Ureter (tissue), 1 donor: ENCODE measurements at places on chromosomes 4 and X. TPM values are rescaled to one million over a fixed set of nuclear protein-coding genes. Genes with fewer than 3 reads are reported as not detected.

UGT2B7 gene
- total RNA-seq: 15.7 TPM

LRCH2 gene
- total RNA-seq: 7.4 TPM

DUX4 gene
- total RNA-seq: 0.29 TPM

IQSEC2 gene
- total RNA-seq: 31.7 TPM

DNA sequence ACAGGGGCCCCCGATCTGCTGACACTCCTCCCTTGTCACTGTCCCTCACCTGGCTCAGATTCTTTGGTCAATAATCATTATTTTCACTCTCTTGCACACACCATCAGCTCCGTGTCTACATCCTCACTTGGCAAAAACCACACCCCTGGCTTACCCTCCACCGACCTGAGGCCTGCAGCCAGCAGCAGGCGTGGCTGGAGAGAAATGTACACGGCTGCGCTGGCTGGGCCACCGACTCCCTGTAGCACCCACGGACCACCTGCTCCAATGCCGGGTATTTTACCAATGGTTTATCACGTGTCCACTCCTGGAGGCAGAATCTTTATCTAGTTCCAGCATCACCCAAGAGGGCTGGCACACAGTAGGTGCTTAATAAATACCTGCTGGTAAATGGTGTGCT is 98.4 kb downstream of the WFS1 start:
- DNase-seq: no peak

- no peak for DNase-seq
Observed at GRCh38 chr4:114494246-114494803, 104.3 kb upstream of the UGT8 start.

GRCh38 chr4:139884438-139884837 is 218.8 kb downstream of the MGST2 start:
- DNase-seq: no peak

DNA sequence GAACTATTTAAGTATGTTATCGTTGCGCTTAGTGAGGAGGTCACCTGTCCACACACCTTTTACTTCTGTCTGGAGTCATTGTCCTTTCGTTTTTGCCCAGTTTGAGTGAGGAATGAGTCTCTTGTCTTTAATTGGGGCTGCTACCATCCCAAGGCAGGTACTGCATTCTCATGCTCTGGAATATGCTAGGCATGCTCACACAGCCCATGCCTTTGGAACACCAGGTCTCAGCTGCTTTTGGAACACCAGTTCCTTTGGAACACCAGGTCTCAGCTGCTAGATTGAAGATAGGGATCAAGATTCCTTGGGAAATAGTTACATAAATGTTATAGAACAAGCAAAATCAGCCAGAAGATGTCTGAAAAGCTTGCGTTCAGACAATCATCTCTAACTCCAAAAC is 73.1 kb downstream of the AREG start:
- DNase-seq: no peak

DNA sequence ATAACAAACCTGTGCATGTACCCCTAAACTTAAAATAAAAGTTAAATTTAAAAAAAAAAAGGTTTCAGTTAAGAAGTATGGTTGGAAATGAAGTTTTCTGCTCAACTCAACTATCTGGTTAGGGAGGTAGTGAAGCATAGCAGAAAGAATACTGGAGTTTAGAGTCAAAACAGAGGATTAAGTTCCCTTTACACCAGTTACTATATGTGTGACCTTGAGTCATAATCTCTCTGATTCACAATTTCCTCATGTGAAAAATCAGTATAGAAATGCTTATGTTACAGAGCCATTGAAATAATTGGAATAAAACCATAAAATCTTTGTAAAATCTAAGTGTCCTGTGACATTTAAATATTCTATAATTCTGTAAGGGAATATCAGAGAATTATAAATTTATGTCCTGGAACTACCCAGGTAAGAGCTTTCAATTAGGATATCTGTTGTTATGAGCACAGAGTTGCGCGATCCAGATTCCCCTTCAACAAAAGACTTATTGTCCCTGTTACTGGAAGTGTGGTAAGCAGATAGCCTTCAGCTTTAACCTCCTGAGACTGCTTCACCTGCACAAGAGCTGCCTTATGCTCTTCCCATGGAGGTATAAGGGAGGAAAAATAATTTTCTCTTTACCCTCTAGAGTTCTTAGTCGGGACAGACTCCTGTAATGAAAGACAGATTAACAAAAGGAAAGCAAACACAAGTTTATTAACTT is 203.8 kb upstream of the NRK start:
- no peak for DNase-seq

- no peak for DNase-seq
Observed at GRCh38 chrX:71514367-71515037, 18.4 kb upstream of the OGT start.

- DNase-seq: no peak
Observed at GRCh38 chr4:25403699-25404098, 26.6 kb downstream of the ANAPC4 start.
